ENCODE measurements at places on chromosomes 6 and 20.

DNA sequence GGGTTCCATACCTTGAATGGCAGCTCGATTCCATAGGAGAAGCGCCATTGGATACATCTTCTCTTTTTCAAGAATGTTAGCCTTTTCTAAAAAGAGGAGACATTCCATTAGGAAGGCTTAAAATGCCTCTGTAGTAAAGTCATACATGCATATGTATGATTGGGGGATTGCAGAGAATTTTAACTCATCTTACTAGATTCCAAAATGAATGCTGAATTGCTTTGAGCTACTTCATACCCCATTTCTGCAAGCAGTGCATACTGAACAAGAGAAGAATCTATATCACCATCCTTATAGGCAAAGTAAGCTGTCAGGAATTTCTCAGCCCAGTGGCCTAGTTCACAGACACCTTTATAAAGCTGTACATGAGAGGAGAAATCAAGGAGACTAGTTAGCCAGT lies 80.3 kb downstream of the NDUFAF5 start:
- no peak for DNase-seq

DNA sequence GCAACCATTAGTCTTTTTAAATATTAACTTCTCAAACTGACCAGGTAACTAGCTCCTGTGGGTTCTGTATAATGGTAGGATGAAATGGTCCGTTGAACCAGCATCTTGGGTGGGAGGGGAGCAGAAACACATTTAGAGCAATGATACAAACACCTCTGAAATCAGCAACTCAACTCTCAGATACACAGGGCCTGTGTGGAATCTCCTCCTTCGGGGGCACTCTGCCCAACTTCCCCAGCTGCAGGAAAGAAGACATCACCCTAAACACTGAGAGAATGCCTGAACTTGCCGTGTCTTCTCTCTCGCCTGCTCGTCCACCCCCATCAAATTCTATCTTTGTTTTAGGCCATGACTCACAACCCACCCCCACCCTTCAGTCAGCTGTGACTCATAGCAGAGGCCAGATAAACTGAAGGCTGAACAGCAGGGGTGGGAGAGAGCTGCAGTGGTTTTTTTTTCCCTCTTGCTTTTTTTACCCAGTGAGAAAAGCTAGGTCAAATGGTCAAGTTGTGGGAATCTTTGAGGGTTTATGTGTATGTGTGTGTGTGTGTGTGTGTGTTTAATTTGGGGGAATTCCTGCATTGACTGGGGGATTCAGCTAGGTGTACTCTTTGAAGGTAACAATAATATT lies 593.4 kb upstream of the JAG1 start:
- DNase-seq = peak; percentile 68

- no peak for DNase-seq
Observed at GRCh38 chr6:45569210-45569945, 191.6 kb upstream of the SUPT3H start.

- no peak for DNase-seq
Observed at GRCh38 chr6:36028877-36029324, 1.3 kb downstream of the MAPK14 start.

- DNase-seq = no peak
Observed at GRCh38 chr6:128138694-128139093, 237.8 kb upstream of the THEMIS start.

- DNase-seq = peak; percentile 24
Observed at GRCh38 chr20:21513881-21514540, at the start of gene NKX2-2. Gene NKX2-2, minus strand, starts transcription at chr20:21514064. Its CDS starts 395 bp downstream, at chr20:21513669.

DNA sequence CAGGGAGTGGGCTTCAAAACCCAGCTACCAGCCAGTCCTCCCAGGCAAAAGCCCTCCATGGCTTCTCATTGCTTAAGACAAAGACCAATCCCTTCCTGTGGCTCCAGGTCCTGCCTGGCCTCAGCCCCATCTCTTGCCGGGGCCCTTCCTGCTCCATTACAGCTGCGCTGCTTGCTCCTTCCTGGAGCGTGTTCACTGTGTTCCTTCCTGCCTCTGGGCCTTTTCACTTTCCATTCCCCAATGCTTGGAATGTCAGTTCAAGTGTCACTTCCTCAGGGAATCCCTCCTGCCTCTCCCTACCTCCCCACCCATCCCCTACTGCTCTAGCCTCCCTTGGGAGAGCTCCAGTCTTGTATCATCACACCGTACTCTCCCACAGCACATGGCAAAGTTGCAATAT lies 11.1 kb upstream of the ITPR3 start:
- no peak for DNase-seq

GRCh38 chr6:346386-347030 lies 45.0 kb upstream of the IRF4 start:
- no peak for DNase-seq

- DNase-seq = no peak
Observed at GRCh38 chr6:14506656-14507246, 389.2 kb downstream of the CD83 start.

GRCh38 chr6:33375143-33375671 lies 16.4 kb upstream of the KIFC1 start:
- no peak for DNase-seq

- no peak for DNase-seq
Observed at GRCh38 chr6:29447670-29448069, 8.6 kb downstream of the OR10C1 start.

- no peak for DNase-seq
Observed at GRCh38 chr6:167933290-167933689, 64.2 kb upstream of the KIF25 start.

DNA sequence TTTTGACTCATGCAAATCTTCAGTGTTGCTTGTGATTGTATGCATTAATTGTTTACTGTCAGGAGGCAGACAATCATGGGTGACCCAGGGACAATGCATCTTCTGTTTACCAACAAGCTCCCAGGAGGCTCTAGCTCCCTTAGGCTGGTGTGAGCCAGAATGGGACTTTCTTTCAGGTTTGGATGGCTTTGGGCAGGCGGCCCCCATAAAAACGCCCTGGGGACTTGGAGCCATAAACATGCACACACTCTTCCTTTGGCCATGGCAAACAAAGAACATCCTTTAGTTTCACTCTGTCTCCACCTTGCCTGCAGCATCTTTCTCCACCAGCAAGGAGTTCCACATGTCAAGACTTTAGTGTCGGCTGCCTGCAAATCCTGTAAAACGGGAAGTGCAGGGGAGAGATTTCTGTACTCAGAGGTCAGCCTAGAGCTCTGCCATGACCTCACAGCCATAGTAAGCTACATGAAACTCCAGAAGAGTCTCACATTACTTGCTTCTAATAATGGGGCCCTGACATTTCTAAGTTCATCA lies 127.6 kb downstream of the MAP3K7 start:
- no peak for DNase-seq

GRCh38 chr6:15349379-15349778 lies 103.5 kb downstream of the JARID2 start:
- DNase-seq = no peak

DNA sequence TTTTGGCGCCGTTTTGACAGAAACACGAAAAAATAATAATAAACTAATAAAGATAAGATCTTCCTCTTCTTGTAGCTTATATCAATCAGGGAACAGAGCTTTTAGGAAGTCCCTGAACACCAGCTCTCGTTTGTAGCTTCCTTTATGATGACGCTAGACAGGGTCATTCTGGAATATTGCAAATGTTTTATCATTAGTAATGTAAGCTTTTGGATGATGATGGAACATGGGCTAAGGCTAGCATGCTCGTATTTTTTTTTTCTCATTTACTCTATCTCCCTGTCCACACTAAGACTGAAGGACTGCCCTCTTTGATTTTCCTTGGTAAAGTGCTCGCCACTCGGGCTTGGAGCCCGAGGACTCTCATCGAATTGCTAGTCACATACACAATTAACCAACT lies 22.1 kb upstream of the POM121L2 start:
- DNase-seq = no peak

DNA sequence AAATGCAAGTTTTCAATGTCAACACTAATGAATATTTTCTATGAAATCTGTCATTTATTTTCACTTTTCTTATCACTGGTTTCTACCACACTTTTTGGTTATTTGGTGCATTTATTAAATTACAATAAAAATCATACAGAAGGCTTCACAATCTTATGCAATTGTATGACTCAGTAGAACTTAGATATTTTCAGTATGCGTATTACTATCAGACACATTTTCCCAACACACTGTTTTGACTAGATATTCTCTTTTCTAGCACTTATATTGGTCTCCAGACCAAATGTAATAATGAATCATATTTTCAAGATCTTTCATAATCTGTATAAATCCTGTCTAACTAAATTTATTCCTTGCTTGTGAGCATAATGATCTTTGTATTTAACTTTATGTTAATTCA lies 74.1 kb downstream of the FAM83B start:
- no peak for DNase-seq

GRCh38 chr6:151005896-151006632 lies 140.6 kb downstream of the MTHFD1L start:
- no peak for DNase-seq

DNA sequence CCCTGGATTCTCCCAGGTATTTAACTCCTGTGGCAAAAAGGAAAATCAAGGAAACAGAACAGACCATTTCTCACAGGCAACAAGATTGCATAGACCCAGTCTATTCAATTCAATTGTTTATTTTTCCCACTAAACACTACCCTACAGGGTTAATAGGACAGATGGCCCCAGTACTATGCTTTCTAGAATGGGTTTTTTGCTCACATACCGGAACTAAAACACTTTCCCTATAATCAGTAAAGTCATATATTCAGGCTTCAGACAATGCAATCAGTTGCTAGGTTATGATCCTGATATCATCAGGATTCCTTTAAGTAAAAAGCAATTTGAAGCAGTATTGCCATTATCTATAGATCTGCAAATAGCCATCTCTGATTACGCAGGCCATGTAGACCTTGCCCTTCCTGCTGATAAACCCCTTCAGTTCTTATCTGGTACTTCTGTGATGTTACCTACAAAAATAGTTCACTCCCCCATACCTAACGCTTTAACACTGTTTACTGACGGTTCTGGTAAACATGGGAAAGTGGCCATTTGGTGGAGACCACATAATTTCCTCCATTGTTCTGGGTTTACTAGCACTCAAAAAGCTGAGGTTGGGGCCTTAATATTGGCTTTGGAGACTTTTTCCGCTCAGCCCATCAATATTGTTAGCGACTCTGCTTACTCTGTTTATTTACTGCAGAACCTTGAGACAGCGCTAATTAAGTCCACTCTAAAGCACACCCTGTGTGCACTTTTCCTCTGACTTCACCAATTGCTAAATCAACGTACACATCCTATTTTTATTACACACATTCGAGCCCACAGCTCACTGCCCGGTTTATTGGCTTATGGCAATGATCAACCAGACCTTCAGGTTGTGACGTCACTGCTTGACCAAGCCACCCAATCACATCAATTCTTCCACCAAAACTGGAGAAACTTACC lies 666.0 kb downstream of the PHF3 start:
- no peak for DNase-seq

DNA sequence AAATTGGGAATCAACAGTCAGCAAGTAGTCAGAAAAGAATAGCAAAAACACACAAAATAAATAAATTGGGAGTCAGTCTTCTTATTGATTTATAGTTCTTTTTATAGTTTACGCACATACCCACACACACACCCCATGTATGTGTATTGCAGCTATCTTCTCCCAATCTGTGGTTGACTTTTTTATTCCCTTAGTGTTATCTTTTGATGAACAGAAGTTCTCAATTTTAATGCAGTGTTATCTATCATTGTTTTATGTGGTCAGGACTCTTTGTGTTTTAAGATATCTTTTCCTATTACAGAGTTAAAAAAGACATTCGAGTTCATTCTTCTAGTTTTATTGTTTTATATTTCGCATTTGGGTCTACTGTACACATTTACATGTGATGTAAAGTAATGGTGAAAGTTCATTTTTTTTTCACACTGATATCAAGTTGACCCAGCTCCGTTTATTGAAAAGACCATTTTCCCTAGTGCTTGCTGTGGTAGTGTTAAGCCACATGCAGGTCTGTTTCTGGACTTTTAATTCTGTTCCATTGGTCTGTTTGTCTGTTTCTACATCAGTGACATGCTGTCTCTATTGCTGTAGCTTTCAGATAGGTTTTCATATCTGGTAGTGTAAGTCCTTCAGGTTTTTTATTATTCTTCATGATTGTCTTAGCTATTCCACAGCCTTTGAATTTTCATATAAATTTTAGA lies 78.4 kb downstream of the ZFAND3 start:
- DNase-seq = no peak

- no peak for DNase-seq
Observed at GRCh38 chr20:45266977-45267376, 12.6 kb upstream of the SLPI start.

DNA sequence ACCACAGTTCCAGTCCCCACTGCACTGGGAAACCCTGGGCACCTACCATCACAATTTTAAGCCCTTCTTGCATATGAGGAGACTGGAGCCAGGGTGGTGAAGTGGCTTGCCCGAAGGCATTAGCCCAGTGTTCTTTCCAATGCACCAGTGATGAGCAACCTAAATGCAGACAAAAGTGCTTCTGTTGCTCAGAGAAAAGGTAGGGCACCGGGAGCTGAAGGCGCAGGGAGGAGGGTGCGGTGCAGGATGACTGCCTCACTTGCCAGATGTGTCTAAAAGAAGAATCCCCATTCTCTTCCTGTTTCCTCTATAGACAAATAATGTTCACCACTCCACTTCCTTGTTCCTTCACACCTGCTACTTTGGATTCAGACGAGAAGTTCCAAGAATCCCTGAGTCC lies 86.5 kb downstream of the QRSL1 start:
- no peak for DNase-seq

- DNase-seq = no peak
Observed at GRCh38 chr20:52923123-52923937, 48.8 kb upstream of the TSHZ2 start.

DNA sequence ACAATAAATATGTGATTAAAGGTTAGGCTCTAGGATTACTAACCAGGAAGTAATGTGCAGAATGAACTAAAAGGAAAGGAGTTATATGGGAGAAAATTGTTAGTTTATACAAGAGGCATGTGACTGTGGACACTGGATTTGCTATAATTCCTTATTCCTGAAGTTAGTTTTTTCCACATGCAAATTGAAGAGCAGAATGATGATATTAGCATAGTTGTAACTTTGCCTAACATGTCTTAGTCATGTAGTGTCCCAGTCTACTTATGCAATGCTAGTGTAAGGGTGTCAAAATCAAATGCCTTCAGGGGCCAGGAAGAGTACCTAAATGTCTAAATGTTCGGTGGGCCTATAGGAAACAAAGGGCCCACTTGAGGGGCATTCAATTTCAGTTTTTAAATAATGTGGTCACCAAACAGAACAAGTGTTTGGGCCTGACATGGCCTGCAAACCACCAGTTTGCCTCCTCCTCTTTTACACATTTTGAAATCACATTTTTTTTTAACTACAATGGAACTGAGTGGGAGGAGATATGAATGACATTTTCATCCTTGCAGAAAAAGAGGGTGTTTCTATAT lies 28.0 kb upstream of the CEP85L start:
- no peak for DNase-seq

Measured in GM10248 (cell line).